Activated T-cell treated with anti-CD3 and anti-CD28 coated beads, Interleukin-2, amount 50 U/mL, for 48 hours (primary cell): ENCODE measurements at places on chromosomes 13 and 19.

- DNase-seq = no peak
Measured at GRCh38 chr13:45508776-45509175, 44.0 kb downstream of the COG3 start.

DNA sequence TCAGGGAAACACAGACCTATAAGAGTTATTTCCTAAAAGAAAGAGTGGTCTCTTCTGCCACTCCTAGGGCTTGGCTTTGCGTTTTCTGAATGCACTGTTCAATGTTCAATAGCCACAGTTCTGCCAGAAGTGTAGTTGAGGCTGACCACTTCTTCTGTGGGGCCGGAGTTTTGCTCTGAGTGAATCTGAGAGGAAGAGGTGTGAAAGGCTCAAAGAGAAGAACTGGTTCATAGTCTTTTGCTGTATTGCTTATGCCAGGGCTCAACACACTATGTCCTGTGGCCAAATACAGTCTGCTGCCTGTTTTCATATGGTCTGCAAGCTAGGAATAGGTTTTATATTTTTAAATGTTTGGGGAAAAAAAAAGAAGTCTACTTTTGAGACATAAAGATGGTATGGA lies 128.2 kb downstream of the STOML3 start:
- DNase-seq = no peak

- DNase-seq = no peak
Measured at GRCh38 chr13:90355162-90355751, 992.2 kb upstream of the MIR17HG start.

DNA sequence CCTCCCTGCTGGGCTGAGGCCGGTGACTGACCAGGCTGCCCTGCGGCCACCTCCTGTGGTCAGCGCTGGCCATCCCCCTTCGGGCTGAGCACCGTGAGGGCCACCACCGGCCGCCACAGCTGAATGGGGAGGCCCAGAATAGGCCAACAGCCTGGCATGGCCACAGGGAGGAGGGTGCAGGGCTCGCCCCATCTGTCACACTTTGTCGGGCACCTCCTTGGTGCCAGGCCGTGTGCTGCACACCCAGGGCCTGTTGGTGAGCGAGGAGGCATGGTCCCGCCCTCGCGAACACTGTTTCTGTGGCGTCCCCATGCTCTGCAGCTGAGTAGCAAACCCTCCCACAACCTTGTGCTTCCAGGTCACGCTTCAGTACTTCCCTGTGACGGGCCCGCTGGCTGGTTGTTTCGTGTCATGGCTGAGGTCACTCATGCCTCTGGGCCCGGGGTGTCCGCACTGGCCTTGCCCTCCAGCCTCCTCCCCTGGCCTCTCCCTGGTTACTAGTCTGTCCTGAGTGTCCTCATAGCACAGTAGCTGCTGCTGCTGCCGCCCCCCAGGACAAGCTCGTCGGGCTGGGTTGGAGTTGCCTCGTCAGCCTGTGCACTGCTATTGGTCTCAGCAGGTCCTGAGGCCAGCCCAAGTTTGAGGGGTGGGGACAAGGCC lies 15.2 kb downstream of the EPN1 start:
- no peak for DNase-seq

DNA sequence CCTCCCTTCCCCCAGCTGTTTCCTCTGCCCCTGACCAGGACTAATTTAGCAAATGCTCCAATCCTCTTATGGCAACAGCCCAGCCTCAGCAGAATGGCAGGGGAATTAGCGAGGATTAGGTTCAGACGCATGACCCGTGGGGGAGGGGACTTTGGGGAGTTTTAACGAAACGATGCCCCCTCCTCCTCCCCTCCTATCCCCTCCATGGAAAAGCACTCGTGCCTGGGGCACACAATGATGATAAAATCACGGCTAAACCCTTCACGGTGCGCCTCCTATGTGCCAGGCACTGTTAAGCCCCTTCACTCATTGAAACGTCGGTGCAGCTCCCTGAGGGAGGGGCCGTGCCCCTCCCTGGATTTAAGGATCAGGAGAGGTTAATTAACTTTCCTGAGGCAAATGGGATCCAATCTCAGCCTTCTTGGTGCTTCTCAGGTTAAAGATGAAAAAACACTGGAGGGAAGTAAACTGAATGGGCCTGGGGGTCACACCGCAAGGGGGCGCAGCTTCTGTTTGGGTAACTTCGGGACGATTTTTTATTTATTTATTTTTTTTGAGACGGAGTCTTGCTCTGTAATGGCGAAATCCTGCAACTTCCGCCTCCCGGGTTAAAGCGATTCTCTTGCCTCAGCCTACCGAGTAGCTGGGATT lies 10.1 kb upstream of the TPRX2 start:
- DNase-seq = peak; percentile 59

DNA sequence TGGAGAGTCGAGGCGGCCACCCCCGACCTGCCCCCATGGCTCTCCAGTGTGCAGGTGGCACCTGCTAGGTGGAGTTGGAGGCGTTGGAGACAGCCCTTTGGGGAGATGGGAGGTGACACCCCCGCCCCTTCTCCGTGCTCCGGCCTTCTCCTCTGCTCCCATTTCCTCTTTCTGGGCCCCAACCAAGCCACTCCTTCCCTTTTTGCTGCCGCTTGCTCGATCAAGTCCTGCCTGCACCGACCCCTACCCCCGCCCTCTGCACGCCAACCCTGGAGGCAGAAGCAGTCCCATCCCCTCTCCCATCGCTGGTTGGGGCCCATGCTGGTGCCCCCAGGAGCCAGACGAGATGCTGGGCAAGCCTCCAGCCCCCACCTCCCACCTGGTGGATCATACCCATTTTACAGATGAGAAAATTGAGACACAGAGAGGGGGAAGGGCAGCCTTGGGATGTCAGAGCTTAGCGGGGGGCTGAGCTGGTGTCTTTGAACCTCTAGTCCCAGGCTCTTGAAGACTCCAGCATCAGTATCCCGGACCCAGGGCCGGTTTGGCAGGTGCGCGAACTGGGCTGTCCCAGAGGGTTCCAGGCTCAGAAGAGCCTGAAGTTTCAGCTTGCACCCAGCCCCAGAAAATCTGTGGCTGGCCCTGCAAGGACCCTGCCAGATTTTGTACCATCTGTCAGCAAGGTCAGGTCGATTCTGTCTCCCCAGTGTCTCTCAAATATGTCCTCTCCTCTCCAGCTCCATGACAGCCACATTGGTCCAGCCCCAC lies 10.3 kb downstream of the GNA15 start:
- DNase-seq = no peak

GRCh38 chr13:35482527-35482926 lies 6.0 kb upstream of the MAB21L1 start:
- no peak for DNase-seq

DNA sequence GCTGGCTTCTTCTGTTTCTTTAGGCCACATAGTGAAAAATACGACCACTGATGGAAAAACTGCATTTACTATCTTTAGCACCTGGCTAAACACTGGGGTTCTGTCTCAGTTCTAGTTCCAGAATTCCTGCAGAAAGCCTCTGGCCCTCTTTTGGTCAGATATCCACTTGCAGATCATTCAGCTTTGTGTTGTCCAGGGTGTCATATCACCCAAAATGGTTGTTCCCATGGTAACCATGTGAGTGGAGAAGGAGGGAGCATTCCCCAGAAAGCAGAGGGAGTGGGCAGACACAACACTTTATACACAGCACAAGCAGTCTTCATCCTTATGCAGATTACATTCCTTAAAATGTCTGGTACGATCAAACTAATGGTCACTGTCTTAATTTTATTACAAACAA lies 73.5 kb downstream of the CAB39L start:
- DNase-seq = no peak

GRCh38 chr19:49573009-49573408 lies 7.3 kb downstream of the NOSIP start:
- DNase-seq = no peak

- DNase-seq = no peak
Measured at GRCh38 chr13:100633461-100633860, 41.1 kb downstream of the TMTC4 start.

DNA sequence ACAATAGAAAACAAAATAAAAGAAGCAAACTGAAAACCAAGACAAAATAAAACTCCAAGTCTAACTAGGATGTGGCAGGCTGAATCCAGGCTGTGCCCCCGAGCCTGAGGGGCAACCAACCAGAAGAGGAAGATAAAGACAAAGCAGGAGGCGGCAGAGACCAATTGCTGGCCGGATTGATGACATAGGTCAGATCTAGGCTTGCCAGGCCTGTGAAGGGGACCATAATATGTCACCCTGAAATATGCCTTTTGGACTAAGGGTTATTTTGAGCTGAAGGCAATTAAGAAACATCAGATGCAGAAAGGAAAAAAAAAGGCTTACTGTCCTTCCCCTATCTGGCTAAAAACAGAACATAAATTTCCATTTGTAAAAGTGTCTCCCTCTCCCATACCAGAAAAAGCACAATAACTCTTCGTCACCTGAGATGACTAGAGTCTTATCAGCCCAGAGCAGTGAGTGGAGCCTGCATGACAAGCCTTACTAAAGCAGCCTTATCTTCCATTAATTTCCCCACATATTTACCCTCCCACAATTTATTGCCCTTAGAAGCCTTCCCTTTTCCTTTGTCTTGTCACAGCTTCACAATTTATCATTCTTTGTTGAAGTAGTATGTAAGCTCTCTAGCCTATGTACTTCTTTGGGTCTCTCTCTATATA lies 22.8 kb downstream of the ATP8A2 start:
- no peak for DNase-seq

- DNase-seq = no peak
Measured at GRCh38 chr13:28755546-28755870, 36.7 kb upstream of the SLC46A3 start.

- DNase-seq = no peak
Measured at GRCh38 chr13:107217251-107217650, 649.3 kb upstream of the ARGLU1 start.

GRCh38 chr13:19737844-19738557 lies 44.7 kb downstream of the PSPC1 start:
- DNase-seq = no peak

GRCh38 chr19:48290771-48291488 lies 21.0 kb downstream of the ZNF114 start:
- peak; percentile 75 for DNase-seq
